ENCODE measurements at places on chromosomes 1 and 21.

GRCh38 chr1:26542771-26543451 lies 13.3 kb downstream of the RPS6KA1 start:
- DNase-seq, result no peak
- H3K36me3 ChIP-seq, result no peaks in the 10 kb centered on the region
- H3K4me1 ChIP-seq, result no peaks in the 10 kb centered on the region

DNA sequence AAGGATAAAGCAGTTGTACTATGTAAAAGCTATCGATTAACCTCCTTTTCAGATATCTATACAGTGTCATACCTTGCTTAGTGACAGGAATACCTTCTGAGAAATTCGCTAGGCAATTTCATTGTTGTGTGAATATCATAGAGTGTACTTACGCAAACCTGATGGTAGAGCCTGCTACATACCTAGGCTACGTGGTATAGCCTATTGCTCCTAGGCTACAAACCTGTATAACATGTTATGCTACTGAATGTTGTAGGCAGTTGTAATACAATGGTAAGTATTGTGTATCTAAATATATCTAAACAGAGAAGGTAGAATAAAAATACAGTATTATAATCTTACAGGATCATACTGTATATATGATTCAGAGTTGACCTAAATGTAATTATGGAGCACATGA lies 26.5 kb downstream of the FLVCR1 start:
- no peak for DNase-seq
- H3K36me3 ChIP-seq, result peaks cover 40% of the 10 kb centered on the region
- H3K4me1 ChIP-seq, result no peaks in the 10 kb centered on the region
- H3K27me3 ChIP-seq, result no peaks in the 10 kb centered on the region
- H3K27ac ChIP-seq, result no peak overlapping the region

DNA sequence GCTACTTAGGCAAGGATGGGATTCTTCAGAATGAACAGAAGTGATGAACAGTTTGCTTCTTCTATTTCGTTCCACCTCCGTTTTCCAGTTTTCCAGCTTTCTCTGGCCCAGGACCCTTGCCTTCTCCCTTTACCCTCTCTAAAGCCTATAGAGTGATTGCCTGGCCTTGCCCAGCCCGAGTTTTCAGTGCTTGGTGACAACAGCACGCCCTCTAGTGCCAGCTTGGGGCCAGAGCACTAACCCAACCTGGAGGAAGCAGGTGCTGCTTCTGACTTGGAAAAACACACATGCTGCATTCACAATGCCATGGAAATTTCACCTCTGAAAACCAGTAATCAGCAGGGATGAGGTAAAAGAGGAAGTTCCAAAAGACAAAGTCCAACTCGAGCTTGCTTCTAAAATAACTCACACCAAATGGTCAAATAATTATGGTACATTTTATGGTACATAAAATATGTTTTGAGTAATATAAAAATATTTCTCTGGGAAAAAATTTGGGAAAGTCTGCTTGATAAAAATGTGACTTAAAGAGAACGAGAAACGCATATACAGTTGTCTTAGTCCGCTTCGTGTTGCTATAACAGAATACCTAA lies 26.1 kb downstream of the UBE2T start:
- no peak overlapping the region for H3K4me3 ChIP-seq
- peaks cover 8% of the 10 kb centered on the region for H3K4me1 ChIP-seq
- H3K27me3 ChIP-seq, result no peaks in the 10 kb centered on the region
- H3K36me3 ChIP-seq, result peaks cover 40% of the 10 kb centered on the region

- no peaks in the 10 kb centered on the region for H3K36me3 ChIP-seq
- DNase-seq, result no peak
- H3K27me3 ChIP-seq, result no peaks in the 10 kb centered on the region
- H3K4me1 ChIP-seq, result peaks cover 53% of the 10 kb centered on the region
- H3K27ac ChIP-seq, result no peak overlapping the region
Measured at GRCh38 chr1:219299420-219299819, 125.7 kb downstream of the LYPLAL1 start.

DNA sequence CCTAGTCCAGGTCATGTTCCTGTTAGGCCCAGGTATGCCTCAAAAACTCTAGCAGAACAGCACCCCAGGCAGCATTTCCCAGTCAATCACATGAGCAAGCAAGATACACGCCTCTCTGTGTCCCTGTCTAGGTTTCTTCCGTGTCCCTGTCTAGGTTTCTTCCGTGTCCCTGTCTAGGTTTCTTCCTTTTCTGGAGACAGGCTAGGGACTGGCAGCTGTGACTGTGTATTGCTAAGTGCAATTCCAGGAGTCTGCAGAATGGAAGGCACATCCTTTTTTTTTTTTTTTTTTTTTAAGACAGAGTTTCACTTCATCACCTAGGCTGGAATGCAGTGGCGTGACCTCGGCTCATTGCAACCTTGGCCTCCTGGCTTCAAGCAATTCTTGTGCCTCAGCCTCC lies 77.6 kb downstream of the SETD4 start:
- H3K27me3 ChIP-seq, result peaks cover 4% of the 10 kb centered on the region
- DNase-seq, result no peak
- H3K4me1 ChIP-seq, result no peaks in the 10 kb centered on the region
- no peak overlapping the region for H3K27ac ChIP-seq
- no peak overlapping the region for H3K4me3 ChIP-seq

- no peak for DNase-seq
- H3K4me3 ChIP-seq, result no peak overlapping the region
- H3K36me3 ChIP-seq, result no peaks in the 10 kb centered on the region
- H3K27ac ChIP-seq, result no peak overlapping the region
- no peaks in the 10 kb centered on the region for H3K27me3 ChIP-seq
- no peaks in the 10 kb centered on the region for H3K4me1 ChIP-seq
Measured at GRCh38 chr1:56450004-56450666, 129.2 kb downstream of the PLPP3 start.

GRCh38 chr1:151277249-151277648 lies 4.8 kb upstream of the ZNF687 start:
- no peaks in the 10 kb centered on the region for H3K36me3 ChIP-seq
- peaks cover 5% of the 10 kb centered on the region for H3K4me1 ChIP-seq
- DNase-seq, result no peak
- no peak overlapping the region for H3K27ac ChIP-seq

DNA sequence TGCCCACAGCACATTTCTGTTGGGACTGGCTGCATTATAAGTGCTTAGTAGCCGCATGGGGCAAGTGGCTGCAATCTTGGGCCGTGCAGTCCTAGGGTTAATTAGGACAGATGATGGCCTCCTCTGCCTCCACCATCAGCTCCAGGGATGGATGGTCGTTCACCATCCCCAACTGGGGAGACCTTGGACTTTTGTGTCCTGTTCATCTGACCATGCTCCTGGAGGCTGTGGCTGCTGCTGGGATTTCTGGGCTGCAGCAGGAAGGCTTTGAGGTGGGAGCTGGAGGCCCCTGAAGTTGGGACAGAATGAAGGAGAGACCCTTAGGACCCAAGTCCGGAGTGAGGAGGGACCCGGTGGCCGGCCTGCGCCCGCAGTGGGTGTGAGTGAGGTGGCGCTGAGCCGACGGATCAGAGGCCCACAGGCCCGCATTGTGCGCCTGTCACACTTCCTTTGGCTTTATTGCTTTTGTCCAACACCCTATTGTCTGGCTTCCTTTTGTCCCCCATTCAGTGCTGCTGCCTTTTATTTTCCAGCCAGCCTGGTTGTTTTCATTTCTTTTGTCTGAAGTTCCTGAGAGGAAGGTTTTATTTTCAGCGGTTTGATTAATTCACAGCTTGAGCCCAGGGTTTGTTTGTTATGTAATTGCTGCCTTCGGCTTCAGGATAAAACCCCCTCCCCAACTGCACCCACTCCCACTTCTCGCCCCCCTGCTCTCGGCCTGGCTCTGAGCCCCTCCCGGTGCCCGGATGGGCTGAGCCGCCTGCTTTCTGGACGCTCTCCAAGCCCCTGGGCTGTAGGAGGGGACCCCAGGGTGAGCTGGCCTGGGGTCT lies 35.6 kb downstream of the SOX13 start:
- H3K27me3 ChIP-seq, result no peaks in the 10 kb centered on the region
- H3K4me3 ChIP-seq, result no peak overlapping the region
- H3K27ac ChIP-seq, result no peak overlapping the region
- H3K4me1 ChIP-seq, result peaks cover under 1% of the 10 kb centered on the region
- no peak for DNase-seq

- H3K4me3 ChIP-seq, result no peak overlapping the region
- no peaks in the 10 kb centered on the region for H3K27me3 ChIP-seq
- no peak overlapping the region for H3K27ac ChIP-seq
- peaks cover 17% of the 10 kb centered on the region for H3K36me3 ChIP-seq
- no peak for DNase-seq
Measured at GRCh38 chr21:38386967-38387366, 111.3 kb downstream of the ERG start.

DNA sequence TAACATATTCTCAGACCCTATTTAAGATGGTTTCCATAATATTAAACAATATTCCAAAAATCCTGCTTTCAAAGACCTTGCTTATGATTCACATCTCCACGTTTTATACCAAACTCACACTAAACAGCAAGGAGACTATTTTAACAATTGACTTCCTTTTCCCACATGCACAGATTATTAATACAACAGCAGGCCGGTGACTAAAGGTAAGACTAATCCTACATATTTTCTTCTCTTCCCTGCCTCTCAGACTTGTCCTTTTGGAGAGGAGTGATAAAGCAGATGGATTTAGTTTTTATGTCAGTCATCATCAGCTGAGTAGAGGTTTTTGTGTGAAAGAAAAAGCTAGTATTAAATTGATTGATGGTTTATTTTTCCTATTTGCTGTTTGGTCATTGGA lies 400.6 kb downstream of the NTNG1 start:
- no peak overlapping the region for H3K27ac ChIP-seq
- H3K4me3 ChIP-seq, result no peak overlapping the region
- H3K4me1 ChIP-seq, result no peaks in the 10 kb centered on the region
- no peak for DNase-seq
